ENCODE measurements at places on chromosomes 2 and 18.
A peak's percentile ranks its signal among the peaks of the same experiment; 100 is the strongest.

GRCh38 chr2:217626926-217627325 lies 375.9 kb downstream of the TNS1 start:
- DNase-seq = no peak

DNA sequence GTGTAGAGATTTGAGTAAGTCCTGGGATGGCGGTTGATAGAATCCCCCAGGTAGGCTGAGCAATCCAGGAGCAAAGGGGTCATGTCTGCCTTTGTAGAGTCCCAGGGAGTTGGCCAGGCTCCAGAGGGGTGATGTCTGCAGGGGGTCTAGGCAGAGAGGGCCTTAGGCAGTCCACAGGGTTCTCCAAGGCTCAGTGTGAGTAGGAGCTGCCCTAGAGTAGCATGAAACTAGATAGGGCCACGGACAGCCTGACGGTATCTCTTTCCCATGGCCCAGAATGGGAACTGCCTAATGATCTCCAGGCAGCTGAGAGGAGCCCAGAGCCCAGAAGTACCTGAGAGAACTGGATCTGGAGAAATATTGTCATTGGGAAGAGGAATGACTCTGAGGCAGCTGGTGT lies 9.0 kb upstream of the FAM136A start:
- no peak for DNase-seq

- no peak for DNase-seq
Observed at GRCh38 chr2:37934591-37935513, 9.8 kb downstream of the RMDN2 start.

GRCh38 chr18:76972241-76972640 lies 149.9 kb downstream of the ZNF236 start:
- DNase-seq = no peak

GRCh38 chr2:14910654-14911053 lies 278.1 kb downstream of the LRATD1 start:
- no peak for DNase-seq

- DNase-seq = peak; percentile 83
Observed at GRCh38 chr2:42105330-42106256, 57.8 kb downstream of the PKDCC start.

DNA sequence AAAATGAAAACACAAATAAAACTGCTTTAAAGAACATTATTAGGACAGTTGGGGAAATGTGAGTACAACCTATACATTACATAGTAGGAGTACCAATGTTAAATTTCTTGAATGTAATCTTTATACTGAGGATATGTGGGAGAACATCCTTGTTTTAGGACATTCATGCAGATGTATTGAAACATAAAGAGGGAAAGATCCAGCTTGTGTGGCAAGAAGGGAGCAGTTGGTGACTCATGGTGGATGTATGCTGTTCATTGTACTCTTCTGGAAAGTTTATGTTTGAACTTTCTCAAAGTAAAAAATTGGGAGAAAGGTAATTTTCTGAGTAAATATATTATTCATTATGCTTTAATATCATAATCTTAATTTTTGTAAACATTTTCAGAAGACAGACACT lies 132.1 kb upstream of the DLGAP1 start:
- no peak for DNase-seq

DNA sequence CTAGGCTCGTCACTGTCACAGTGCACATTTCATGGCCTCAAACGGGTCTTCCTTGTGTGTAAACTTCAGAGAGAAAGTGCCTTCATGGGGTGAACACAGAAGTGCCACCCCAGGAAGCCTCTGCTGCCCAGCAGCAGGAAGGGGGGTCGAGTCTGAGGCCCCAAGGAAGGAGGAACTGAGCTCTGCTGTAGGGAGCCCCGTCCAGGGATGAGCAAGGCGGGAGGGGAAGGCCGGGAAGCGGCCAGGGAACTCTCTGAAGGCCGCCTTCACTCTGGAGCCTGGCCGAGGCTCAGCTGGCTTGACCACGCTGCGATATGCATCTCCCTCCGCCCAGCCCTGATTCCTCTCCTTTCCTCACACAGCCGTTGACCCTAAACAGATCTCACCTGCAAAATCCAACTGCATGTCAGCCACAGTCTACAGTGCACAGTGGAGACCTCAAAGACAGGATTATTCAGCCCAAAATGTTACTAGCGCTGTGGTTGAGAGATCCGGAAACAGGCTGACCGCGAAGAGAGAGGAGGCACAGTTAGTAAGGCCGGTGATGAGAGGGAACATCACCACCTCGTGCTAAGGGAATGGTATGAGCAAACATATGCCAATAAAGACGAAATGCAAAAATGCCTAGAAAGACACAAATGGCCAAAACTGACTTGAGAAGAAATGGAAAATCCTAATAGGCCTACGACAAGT lies 34.2 kb upstream of the CTDP1 start:
- no peak for DNase-seq

DNA sequence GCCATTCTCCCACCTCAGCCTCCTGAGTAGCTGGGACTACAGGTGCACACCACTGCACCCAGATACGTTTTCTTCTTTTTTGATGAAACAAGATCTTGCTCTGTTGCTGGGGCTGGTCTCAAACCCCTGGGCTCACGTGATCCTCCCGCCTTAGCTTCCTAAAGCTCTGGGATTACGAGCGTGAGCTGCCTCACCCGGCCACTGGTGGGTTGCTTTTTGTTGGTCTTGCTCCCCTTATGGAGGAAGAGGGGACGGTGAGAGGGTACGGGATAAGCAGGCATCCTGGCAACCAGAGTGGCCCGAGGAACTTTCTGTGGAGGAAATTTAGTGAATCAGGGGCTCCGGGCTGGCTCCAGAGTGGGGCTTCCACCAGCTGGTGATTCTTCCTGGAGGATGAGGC lies 222.3 kb downstream of the HDAC4 start:
- DNase-seq = no peak

DNA sequence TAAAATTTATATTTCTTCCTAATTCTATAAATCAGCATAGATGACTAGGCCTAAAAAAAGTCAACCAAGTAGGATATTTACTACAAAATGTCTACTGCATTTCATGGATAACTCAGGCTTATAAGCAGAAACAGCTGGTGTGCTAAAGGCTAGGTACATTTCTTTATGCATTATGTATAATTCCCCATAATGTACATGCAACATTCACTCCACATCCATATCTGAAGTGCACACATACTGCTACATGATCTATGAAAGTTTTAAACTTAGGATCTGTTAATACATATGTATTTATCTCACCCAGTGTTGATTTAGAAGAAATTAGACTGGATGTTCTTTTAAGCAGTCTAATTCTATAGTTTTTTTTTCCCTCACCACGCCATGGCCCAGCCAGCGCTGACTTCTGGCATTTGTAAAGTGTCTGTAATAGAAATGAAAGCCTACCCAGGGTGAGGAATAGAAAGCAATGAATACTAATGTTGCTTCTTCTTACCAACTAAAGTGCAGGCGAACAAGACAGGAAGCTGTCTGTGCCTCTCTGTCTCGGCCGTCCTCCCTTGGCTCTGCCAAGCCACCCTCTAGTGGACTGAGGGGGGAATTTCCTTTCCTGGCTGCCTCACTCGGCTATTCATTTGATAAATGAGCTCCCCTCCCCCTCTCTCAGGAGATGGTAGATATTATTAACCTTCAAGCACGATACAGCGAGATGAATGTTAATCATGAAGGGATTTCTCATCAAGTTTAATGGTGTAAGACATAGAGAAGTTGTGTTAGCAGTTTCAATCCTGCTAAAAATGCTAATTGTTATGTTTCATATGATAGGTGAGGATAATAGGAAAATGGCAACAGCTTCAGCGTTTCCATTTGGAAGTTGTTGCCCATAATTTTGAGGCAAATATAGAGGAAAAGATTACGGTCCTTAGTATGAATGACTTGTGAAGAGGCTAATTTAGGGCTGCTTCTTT lies 384.5 kb downstream of the MTX2 start:
- DNase-seq = no peak

- no peak for DNase-seq
Observed at GRCh38 chr18:63879709-63880108, 7.8 kb upstream of the SERPINB2 start.

- no peak for DNase-seq
Observed at GRCh38 chr2:51528156-51528555, 496.2 kb upstream of the NRXN1 start.

GRCh38 chr2:134141598-134142340 lies 112.1 kb upstream of the MGAT5 start:
- DNase-seq = no peak

DNA sequence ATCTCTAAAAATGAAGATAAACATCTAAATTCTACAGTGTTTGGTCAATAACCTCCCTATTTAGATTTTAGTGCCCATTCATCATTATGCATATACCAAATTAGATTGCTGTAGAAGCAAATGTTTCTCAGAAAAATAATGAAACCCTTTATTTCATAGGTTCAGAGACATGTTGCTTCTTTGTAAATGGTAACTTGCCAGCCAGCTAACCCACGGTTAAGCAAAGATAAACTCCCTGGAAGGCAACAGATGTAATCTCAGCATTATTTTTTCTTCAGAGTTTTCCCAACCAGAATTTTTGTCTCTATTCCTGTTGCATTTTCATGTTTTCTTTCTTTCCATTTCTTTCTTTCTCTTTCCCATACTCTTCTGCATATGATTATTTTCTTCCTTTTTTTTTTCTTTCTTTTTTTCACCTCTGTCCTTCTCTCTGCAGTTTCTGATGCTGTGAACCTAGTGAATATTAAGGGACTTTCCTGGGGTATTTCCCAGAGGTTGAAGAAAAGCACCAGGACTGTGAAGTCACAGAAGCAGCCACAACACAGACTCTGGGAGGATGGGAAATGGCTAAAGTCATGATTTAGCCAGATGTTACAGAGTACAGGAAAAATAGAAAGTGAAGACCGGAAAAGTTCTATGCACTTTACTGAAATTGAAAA lies 50.0 kb upstream of the DSG1 start:
- DNase-seq = no peak

GRCh38 chr2:101162561-101163330 lies 11.6 kb upstream of the TBC1D8 start:
- no peak for DNase-seq

DNA sequence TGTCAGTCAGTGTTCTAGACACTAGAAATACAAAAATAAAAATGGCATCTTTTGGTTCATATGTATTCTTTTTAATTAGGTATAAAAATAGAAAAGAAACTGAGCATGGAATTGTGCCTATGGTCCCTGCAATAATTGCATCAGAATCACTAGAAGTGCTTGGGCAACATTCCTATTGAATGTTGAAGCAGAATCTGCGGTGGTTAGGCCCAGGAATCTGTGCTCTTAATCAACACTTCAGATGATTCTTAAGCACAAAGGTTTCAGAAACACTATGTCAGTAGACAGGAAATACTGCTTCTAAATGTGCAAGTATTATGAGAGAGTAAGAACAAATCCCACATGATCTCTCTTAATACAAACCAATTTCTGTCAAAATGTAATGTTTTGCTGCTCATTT lies 20.3 kb upstream of the RBBP8 start:
- no peak for DNase-seq

DNA sequence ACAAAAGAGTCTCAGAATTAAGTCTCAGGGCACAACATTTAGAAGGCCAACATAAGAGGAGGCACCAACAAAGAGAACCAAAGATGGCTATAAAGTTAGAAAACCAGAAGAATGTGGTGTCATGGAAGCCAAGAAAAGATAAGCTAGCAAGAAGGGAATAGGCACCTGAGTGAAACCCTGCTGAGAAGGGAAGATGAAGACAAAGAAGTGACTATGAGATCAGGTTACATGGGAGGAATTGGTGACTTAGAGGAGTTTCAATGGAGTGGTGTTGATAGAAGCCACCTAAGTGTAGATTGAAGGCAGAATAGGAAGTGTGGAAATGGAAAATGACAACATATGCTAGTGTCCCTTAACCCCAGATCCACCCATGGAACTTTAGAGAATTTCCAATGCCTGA lies 327.6 kb upstream of the KCNJ3 start:
- no peak for DNase-seq

- DNase-seq = no peak
Observed at GRCh38 chr18:76351961-76352581, 143.0 kb downstream of the ZNF516 start.

GRCh38 chr2:201448061-201448460 lies 3.2 kb downstream of the TRAK2 start:
- no peak for DNase-seq

DNA sequence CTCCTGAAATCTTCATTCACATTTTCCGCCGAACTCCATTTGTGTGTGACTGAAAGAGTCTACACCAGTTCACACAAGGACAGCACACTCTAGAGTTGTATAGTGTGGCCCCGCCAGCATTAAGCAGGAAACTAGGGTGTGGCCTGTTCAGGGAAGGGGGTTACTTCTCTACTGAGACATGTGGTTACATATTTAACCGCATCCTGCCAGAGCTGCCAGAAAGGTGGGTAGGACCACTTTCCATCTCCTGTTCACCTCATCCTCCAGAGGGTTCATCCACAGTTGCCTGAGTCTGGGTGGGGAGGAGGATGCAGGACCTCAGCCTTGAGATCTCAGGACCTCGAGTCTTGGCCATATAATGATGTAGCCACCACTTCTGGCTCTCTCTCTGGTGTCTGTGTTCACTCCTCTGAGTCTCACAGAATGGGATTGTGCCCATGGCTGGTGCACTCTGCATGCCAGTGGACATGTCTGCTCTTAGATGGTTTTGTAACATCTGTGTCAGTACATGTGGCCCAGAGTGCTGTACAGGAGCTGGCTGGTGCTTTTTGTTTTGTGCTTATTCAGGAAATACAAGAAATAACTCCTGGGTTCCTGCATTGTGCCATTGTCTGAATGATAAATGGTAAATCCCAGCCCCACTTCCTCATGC lies 7.7 kb upstream of the SP140L start:
- peak; percentile 62 for DNase-seq

DNA sequence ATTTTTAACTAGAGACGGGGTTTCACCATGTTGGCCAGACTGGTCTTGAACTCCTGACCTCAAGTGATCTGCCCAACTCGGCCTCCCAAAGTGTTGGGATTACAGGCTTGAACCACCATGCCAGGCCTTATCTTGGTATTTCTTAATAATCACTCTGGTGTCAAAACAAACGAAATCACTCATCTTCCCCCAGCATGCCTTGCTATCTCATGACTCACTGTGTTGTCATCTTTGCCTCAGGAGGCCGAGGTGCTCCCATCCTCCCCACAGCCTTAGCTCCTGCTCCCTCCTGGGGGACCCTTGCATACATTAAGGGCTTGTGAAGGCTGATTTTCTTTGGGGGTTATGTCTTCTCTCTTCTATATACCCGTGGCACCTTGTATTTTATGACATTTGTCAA lies 250.1 kb upstream of the DPP10 start:
- DNase-seq = no peak

GRCh38 chr2:10253596-10254372 lies 48.9 kb upstream of the HPCAL1 start:
- DNase-seq = no peak

- DNase-seq = no peak
Observed at GRCh38 chr18:10973567-10974203, 175.7 kb downstream of the PIEZO2 start.

GRCh38 chr2:66693076-66693965 lies 258.4 kb downstream of the MEIS1 start:
- DNase-seq = no peak
